Frontal cortex (tissue), 4 donors: ENCODE measurements at places on chromosomes 5 and 9.

DNA sequence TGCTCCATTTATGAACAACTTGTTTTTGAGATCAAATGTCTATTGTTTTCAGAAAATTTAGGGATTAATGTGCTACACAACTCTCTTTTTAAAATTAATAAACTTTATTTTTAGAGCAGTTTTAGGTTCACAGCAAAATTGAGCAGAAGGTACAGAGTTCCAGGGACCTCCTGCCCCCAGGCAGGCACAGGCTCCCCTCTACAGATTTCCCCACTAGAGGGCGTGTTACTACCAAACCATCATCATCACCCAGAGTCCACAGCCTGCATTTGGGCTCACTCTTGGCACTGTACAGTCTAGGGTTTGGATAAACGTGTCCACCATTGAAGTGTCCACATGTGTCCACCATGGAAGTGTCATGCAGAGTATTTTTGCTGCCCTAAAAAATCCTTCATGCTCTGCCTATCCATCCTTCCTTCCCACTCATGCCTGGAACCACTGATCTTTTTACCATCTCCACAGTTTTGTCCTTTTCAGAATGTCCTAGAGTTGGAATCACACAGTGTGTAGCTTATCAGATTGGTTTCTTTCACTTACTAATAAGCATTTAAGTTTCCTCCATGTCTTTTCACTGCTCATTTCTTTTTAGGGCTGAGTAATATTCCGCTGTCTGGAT, 61.7 kb downstream of the MRPL36 start:
- no peak for DNase-seq

- DNase-seq = no peak
Observed at GRCh38 chr5:146772881-146773466, 105.6 kb downstream of the PPP2R2B start.

DNA sequence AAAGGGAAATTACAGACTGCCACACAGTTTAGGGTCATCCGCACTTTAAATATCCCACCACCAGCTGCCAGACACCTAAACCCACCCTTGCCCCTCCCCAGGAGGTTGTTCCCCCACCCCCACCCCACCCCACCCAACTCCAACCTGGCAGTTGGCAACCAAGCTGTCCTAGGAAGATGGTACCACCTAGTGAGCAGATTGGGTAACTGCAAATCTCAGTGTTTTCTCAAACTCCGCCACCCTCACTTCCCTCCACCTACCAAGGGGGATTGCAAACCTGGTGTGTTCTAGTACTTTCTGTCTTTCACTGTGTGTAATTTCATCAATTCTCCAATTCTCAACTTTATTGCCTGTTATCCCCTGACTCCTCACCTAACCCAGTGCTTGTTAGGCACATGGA, 323.8 kb upstream of the IRX2 start:
- DNase-seq = no peak

DNA sequence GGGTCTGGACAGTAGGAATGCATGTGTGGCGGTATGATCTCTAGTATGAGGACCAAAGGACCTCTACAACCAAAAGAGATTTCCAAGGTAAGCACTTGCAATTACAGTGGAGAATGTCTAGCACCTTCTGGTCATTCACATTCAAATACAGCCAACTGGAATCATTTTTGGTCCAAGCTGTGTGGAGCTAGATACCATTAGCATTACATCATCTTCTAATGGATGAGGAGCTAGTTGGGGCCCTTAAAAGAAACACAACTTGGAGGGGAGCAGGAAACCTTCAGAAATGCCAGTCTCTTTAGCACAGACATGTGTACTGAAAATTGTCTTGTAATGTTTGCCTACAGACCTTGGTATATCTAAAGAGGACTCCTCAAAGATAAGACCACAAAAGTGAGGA, 244.7 kb downstream of the BNC2 start:
- no peak for DNase-seq

GRCh38 chr5:86880344-86880743, 262.6 kb downstream of the COX7C start:
- DNase-seq = no peak

DNA sequence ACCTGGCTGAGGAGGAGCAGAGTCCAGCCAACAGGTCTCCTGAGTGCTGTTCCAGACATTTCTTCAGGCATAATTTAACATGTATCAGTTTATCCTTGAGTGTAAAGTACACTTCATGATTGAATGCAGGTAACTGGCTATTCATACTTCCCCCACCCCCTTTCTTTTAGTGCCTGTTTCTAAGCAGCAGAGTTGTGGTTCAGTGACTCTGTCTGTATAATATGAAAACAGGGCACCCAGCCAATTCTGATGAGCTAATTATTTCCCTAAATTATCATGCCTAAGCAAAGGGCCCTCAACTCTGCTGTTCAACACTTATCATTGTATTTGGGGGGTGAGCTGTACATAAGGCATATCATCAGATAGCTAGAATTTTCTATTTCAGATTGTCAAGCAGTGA, 51.9 kb upstream of the ZSWIM6 start:
- DNase-seq = no peak

GRCh38 chr5:98460536-98460935, 312.9 kb upstream of the RGMB start:
- DNase-seq = no peak

- no peak for DNase-seq
Observed at GRCh38 chr9:123955637-123956036, 25.7 kb upstream of the DENND1A start.

DNA sequence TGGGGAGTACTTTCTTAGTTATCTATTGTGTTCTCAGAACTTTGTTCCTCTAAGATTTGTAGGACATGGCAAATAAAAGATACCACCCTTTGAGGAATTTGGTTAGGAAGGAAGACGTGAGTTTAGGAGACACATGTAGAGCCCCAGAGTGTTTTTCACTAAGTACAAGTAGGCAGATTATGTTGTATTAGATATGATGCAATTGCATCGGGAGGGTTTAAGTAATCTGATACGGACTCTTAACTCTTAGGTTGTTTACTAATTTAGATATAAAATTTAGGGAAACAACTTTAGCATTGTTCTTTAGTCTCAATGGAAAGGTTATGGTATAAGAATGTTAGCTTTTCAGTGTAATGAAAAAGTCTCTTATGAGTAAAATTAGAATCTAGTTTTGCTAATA, 84.4 kb downstream of the TRIO start:
- DNase-seq = no peak

DNA sequence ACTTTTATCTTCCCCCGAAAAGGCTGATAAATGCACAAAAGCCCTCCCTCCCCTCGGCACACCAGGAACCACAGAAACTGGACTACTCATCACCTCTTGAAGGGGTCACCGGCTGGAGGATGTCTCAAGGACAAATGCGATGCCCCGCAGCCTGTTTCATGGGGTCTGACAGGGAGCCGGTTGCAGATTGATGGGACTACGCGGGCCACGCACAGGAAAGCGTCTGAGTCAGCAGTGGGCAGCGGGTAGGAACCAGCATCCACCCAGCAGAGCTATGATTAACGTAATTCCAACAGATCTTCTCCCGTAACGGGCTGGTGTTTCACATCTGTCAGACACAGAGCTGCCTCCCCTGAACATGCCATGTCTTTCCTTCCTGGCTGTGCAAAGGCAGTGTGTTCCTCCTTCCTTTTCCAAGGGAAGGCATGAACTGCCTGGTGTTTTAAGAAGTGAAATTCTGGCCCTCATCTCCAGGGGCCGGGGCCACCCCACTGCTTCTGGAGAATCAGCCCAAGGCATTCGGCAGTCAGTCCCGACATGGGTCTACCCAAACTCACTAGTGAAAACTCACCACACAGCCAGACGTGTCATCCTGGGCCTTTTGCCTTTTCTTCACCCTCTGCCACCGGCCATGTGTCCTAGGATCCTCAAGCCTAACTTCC, 144.4 kb upstream of the PHYKPL start:
- no peak for DNase-seq

DNA sequence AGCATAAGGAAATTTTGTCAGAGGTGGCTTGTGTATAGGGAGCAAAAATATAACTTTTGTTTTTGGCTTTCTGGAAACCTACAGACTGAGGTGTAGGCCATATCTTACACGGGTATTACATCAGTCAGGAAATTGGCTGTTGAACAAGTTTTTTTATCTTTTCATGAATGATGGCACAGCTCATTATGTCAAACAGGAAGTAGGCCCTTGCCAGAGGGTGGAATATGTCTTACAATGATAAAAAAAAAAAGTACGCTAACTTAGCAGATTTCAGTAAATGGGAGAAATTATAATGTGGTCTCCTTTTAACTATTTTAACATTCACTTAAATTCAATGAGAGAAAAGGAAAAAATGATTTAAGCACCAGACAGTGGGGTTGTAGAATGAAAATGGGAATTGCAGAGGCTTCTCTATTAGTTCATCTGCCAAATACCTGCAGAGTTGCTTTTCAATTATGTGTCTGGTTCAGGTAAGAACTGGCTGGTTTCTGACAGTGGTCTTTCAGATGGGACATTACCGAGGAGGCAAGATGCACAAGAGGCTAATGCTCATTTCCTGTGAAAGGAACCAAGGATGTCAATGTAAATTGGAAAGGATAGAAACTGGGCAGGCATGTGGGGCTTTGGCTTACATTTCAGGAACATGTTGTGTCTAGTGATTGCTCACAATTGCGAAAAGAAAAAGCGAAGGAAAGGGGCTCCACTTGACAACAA, 169.9 kb downstream of the NNT start:
- DNase-seq = no peak

GRCh38 chr9:13557746-13558145, 278.3 kb upstream of the MPDZ start:
- DNase-seq = no peak

GRCh38 chr5:1471997-1472963, 27.0 kb upstream of the SLC6A3 start:
- no peak for DNase-seq

DNA sequence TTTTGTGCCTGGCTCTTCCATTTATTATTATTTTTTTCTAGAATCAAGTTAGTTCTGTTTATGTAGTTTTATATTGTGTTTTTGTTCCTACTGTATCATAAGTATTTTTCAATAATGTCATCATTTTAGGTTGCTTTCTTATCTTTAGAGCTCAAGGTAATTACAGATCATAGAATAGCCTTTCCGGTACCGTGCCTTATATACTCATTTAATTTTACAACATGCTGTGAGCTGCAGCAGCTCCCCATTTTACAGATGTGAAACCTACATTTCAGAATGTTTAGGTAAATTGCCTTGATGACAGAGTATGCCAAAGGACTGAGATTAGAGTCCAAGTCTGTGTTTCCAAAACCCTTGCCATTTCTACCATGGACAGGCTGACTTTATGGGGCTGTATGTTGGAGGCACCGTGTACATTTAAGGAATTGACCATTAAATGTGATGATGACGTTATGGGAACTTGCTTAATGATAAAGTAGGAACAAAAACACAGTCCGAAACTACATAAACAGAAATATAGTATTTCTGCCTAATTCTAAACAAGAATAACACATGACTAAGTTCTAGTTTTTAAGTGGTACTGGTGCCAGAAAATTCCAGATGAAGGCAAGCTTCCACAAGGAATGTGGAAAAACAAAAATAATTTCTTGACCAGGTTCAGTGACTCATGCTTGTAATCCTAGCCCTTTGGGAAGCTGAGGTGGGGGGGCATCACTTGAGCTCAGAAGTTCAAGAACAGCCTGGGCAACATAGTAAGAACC, 97.7 kb downstream of the IQGAP2 start:
- DNase-seq = no peak

DNA sequence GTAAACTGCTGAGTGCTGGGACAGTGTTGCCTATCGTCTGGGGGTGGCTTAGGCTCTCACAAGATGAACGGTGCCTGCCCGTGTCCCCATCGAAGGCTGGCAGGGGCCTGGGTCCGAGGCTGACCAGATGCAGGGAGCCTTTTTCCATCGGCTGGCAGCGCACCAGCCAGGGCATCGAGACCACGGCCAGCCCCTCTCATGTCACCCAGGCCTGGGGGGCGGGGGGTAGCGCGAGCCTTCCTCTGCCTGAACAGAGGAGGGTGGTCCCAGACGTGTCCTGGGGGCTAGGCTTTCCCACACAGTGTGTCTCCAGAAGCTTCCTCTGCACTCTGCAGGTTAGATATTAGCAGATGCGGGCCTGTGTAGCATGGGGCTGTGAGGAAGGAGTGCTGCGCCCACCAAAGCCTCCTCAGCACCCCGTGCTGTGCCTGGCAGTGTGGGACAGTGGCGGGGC, 17.3 kb downstream of the FGD3 start:
- no peak for DNase-seq

GRCh38 chr5:54146916-54147315, 163.5 kb downstream of the ARL15 start:
- DNase-seq = no peak

GRCh38 chr9:84258371-84258770, 82.2 kb downstream of the SLC28A3 start:
- DNase-seq = no peak

DNA sequence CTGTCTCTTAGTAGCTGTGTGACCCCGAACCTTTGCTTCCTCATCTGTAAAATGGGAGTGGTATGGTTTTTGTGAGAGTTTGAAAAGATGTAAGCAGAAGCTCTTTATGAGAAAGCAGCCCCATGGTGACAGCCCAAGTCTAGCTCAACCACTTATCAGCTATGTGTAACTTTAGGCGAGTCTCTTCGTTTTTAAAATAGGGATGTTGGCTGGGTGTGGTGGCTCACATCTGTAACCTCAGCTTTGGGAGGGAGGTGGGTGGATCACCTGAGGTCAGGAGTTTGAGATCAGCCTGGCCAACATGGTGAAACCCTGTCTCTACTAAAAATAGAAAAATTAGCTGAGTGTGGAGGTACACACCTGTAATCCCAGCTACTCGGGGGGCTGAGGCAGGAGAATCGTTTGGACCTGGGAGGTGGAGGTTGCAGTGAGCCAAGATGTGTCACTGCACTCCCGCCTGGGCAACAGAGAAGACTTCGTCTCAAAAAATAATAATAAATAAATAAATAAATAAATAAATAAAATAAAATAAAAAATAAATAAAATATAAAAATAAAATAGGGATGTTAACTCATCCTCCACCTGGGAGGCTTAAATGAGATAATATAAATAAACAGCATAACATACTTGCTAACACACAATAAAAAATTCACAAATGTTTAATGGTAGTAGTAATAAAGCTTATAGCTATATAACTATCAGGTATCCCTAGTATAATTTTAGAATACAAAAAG, 71.7 kb downstream of the APBA1 start:
- DNase-seq = no peak

GRCh38 chr5:134026521-134027287, 21.9 kb upstream of the VDAC1 start:
- DNase-seq = no peak

DNA sequence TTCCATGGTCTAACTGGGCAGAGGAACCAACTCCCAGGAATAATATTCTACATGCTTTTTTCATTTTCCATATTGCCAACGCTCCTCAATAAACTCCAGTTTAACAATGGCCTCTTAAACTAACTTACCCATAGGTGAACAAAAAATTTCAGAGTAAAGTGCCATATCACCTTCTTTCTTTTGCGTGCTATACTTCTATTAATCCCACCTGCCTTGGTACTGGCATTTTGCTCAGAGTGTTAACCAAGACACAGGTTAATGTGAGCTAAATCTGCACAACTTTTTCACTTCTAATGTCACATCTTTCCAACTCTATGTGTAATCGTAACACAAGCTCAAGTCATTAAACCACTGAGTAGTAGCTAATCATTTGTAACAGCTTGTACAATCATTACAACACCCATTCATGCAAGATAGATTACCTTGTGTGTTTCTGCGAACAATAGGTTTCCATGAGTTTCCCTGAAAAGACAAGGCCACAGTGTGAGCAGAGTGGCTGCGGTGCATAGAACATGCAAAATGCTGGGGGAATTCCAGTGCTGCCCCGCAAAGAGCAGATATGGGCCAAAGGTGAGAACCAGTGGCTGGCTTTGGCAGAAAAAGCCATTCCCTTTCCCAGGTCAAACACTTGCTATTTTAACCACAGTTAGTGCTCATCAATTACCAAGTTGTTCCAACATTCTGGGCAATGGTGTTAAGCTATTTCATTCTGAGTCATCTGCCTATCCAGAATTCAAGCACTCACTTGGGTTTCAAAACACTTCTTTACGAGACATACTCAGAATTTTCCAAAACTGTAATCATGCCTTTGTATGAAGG, 42.8 kb downstream of the TIMD4 start:
- DNase-seq = no peak
